ENCODE measurements at places on chromosomes 3 and 15.

DNA sequence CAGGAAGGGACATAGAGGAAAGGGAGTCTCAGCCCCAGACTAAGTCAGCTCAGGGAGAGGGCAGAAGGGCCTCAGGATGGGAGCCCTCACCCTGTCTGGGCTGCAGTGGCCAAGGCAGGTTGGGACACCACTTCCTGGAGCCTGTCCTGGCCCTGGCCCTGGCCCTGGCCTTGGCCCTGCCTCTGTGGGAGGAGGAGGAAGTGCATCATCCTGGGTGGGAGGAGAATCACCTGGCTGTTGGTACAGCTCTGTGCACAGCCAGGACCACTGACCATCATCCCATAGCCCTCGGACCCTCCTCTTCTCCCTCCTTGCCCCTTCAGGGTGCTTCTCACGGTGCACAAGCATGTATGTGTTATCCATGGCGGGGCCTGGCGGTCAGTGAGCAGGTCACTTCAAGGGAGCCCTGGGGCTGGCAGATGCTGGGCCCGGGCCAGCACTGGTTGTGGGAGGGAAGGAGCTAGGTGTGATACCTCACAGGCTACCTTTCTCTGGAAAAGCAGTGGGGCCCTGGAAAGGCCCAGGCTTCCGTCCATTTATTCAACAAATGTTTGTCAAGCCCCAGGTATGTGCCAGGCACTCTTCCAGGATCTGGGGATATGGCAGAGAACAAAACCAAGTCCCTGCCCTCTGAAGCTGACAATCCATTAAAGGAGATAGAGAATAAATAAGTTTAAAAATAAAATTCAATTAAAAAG is 8.2 kb upstream of the APEH start:
- DNase-seq: no peak

- no peak for DNase-seq
These were observed 10.1 kb downstream of the CSRNP1 start for GRCh38 chr3:39143051-39143885.

- DNase-seq: no peak
These were observed 189.7 kb downstream of the CDIN1 start for GRCh38 chr15:36769098-36769497.

DNA sequence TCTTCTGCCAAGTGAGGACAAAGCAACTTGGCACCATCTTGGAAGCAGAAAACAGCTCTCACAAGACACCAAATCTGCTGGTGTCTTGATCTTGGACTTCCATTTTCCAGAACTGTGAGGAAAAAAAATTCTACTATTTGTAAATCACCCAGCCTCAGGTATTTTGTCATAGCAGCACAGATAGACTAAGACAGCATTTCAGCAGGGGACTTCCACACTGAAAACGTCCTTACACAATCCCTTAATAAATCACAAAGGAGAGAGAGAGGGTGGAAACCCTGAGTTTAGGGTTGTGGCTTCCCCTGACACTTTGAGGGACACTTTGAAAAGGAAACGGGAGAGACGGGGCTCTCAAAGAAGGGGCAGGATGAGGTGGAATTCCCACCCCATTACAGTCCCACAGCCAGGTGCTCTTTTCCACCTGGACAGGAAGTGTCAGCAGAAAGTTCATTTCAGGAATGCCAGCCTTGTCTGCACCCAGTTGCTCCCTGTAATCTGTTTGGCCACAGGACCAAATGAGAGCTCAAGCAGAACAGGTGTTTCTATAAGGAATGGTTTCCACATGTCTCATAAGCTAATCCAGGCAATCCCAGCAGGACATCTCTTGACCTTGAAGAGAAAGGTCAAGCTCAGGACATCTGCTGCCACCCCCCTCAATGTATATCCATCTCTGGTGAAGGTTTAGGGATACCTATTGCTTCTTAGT is 51.3 kb downstream of the MYLK start:
- DNase-seq: no peak

GRCh38 chr3:181626036-181626435 is 85.7 kb upstream of the SOX2 start:
- no peak for DNase-seq

DNA sequence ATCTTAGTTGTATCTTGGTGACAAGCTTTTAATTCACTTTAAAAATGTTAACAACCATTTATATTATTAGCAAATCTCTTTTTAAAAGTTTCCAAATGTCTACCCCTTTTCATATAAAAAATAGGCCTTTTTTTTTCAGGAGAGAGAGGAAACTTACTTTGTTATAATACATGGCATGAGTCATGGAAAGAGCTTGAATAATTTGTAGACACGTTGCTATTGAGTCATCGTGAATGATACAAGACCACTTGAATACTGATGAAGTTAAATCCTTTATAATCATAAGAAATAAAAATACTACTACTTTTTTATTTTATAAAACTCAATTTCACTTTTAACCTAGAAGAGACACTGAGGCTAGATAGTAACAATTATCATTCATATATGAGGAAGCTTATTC is 70.3 kb upstream of the BBX start:
- DNase-seq: no peak

DNA sequence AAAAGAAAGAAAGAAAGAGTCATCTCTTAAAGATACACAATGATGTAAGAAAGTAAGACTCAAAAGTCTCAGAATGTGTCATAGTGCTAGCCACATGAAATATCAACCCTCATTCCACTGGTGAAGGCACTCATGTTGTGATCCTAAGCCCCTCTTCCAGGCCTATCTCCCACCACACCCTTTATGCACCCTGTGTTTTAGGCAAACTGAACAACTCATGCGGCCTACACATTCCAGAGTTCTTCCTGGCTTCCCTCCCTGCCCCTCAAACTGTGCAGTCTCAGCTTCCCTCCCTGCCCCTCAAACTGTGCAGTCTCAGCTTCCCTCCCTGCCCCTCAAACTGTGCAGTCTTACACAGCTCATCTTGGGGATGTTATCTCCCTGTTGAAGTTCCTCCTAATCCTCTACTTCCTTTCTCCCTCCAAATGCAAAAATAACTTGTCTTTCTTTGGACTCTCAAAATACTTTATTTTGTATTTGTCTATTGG is 69.0 kb upstream of the FNDC3B start:
- DNase-seq: no peak

DNA sequence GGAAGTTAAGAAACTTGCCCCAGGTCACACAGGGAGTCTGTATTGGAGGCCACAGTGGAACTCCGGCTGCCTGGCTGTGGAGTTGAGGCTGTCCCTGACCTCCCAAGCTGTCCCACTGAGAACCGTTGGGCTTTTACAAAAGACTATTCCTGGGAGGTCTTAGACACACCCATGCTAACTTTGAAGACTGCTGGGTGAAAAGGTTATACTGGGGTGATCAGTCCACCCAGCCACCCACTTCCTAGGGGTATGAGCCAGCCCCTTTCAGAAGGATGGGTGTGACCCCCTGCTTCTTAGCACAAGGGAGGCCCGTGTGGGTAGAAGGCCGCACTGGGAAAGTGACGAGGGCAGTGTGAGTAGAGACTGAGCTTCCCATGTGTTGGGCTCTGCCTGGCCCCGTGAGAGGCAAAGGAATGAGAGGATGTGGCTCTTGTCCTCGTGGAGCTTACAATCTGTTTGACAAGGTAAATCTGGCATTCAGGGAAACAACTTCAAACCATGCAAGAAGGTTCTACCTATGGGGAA is 19.0 kb downstream of the MRAS start:
- DNase-seq: no peak

GRCh38 chr3:14227856-14228255 is 49.2 kb downstream of the LSM3 start:
- no peak for DNase-seq

- DNase-seq: no peak
These were observed 134.1 kb upstream of the PLSCR5 start for GRCh38 chr3:146739203-146739671.

- no peak for DNase-seq
These were observed 5.1 kb downstream of the HPS3 start for GRCh38 chr3:149134575-149134974.

- DNase-seq: no peak
These were observed 8.0 kb downstream of the CDAN1 start for GRCh38 chr15:42728972-42729371.

- DNase-seq: no peak
These were observed 795.0 kb downstream of the ROBO1 start for GRCh38 chr3:78972617-78973301.

DNA sequence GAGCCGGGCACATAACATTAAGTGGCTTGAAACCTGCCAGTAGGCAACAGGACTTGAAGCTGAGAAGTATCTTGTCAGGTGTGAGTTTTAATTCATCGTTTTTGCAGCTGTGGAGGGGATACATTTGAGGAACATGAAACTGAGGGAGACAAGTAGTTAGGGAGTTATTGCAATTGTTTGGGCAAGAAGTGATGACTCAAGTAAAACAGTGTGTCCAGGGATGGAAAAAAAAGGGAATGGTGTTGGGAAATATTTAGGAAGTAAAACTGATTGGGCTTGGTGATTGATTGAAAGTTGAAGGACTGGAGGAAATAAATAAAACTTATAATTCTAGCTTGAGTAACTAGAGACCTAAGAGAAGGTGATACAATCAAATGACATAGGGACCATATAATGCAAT is 85.5 kb downstream of the NCEH1 start:
- DNase-seq: no peak

- DNase-seq: no peak
These were observed 59.3 kb downstream of the INO80 start for GRCh38 chr15:41056810-41057209.

DNA sequence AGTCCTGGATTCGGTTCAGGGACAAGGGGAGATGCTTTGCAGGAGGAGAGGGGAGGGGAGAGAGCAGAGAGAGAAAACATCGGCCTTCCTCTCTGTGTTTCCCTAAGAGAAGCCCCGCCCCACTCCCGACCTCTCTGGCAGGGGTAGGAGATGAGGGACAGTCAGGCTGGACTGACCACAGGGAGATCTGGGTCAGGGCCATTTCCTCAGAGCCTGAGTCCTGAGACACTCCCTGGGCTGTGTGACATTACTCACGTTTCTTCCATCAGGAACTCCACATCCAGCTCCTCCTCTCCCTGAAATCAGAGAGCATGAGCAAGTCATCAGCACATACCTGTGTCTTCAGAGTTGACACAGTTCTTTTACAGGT is 9.1 kb downstream of the PLA2G4D start:
- DNase-seq: no peak

DNA sequence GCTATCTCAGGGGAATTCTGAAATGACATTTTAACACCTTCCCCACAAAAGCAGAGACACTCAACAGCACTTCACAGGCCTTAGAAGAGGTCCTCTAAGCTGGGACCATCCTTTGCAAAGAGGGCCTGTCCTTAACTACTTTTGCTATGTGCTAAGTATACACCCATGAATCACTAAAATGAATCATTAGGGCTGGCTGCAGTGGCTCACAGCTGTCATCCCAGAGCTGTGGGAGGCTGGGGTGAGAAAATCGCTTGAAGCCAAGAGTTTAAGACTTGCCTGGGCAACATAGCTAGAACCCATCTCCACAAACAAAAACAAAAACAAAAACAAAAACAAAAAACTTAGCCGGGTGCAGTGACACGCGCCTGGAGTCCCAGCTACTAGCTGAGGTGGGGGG is 53.9 kb upstream of the MELTF start:
- DNase-seq: peak; percentile 20

DNA sequence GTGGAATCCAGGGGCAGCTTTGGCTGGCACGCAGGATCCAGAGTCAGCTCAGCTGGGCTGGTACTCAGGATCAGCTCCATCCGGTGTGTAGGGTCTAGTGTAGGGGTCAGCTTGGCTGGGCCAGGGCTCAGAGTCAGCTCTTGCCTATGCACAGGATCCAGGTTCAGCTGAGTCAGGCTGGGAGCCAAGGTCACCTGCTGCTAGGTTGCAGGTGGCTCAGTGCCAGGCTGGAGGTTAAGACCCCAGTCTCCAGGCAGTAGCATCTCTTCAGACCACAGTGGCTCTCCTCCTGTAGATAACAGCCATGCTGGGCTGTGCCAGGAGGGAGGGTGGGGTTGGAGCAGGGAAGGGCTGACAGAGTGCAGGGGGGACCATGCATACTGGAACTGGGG is 1.8 kb downstream of the HYAL3 start:
- DNase-seq: no peak

DNA sequence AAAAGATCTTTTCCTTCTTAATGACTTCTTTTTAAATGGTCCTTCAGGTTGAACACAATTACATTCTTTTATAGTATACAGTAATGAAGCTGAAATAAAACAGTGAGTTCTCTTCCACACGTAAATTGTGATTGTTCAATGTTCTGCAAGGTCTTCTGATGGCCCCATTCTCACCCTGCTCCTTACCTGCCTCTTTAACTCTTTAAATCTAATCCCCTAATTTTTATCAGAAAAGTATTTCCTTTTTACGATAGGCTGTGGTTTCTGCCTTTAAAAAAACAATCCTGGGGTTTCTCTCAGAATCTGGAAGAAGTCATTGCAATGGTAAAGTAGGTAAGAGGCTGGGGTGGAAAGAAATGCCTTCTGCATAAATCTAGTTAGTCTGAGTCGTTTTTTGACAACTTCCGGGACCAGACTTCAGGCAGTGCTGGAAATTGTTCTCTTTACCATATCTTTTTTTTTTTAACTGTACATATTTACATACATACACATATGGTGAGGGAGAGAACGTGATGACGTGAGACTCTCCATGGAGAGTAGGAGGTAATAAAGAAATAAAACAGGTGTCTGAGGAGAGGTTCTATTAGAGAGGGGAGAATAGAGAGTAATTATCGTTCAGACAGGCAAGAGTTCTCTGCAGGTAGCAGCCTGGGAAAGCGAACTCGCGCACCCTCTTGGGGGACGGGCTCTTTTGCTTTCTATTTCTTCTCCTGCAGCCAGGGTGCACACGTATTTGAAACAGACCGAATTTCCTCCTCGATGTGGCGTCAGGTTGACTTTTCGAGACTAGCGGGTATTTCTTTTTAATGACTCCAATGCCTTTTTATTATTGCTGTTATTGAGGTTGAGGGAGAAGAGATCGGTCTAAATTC is at the start of gene SIDT1:
SIDT1 (plus strand) TSS at position 730 of the 872 bp plus-strand sequence. CDS start 467 bp downstream, outside the sequence.
- no peak for DNase-seq

DNA sequence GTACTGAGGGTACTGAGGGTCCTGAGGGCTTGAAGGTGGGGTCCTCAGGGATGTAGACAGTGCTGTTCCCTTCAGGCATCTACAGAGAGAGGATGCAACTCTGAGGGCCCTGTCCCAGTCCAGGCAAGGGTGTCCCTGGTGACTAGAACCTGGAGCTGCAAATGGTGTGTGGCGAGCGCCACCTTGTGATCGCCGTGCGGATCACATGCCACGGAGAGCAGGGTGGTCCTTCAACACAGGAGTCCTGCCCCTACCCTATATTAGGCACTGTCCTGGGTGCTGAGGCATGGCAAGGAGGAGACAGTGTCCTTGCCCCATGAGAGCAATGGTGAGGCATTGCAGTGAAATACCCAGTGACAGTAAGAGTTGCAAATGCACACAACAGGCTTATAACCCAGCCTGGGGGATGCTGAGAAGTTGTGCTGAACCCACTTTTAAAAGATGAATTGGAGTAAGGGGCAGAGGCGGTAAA is 23.6 kb downstream of the RHCG start:
- peak; percentile 84 for DNase-seq

All from 8988T (cell line).